ENCODE measurements at places on chromosomes 4 and X. TPM values are rescaled to one million over a fixed set of nuclear protein-coding genes. Genes with fewer than 3 reads are reported as not detected.

PALLD gene
- total RNA-seq: 63.9 TPM

- H3K4me1 ChIP-seq: no peaks in the 10 kb centered on the region
- H3K27ac ChIP-seq: no peak overlapping the region
- DNase-seq: peak; percentile 16
- no peak overlapping the region for H3K4me3 ChIP-seq
Observed at GRCh38 chr4:161249779-161250440, 913.9 kb downstream of the FSTL5 start.

DNA sequence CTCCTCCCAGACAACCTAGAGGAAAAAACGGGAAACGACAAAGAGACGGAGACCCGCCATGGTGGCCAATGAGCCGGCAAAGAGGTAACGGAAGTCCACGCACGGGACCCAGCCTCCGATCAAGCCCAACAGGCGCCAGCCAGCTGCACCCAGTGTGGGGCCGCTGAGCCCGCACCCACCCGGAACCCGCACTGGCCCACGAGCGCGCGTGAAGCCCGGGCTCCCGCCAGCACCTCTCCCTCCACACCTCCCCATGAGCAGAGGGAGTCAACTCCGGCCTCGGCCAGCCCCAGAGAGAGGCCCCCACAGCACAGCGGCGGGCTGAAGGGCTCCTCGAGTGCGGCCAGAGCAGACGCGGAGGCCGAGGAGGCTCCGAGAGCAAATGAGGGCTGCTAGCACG, 14.6 kb upstream of the FMR1 start:
- peak; percentile 65 for DNase-seq
- H3K4me3 ChIP-seq: no peak overlapping the region
- no peaks in the 10 kb centered on the region for H3K36me3 ChIP-seq
- H3K27me3 ChIP-seq: no peaks in the 10 kb centered on the region

- no peak overlapping the region for H3K4me3 ChIP-seq
- H3K4me1 ChIP-seq: no peaks in the 10 kb centered on the region
Observed at GRCh38 chrX:65910899-65911298, 129.0 kb downstream of the VSIG4 start.

DNA sequence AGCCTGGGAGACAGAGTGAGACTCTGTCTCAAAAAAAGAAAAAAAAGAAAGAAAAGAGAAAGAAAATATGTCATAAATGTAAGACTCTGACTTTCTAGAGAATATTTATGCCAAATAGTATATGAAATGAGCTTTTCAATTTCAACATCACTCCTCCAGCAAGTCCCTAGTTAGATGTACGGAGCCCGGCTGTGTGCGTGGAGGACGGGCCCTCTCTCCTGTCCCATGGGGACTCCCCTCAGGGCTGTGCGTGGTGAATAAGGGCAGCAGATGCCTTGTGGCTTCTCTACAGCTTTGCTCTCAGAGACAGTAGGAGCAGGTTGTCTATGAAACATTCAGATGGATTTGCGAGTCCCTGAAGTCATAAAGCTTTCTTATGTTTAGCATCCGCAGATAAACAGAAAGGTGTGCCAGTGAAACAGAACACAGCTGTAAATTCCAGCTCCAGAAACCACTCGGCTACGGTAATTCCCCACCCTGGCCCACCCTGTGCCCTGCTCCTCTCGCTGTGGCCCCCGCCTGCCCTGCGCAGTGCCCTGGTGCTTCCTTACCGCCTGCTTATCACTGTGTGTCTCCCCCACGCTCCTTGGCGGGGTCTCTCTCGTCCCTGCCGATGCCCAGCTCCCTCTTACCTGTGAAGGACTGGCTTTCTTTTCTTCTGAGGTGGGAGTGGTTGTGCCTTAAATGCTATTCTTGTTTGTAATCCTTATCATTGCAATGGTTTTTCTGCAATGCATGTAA, 13.9 kb upstream of the HGFAC start:
- peaks cover 23% of the 10 kb centered on the region for H3K36me3 ChIP-seq
- no peaks in the 10 kb centered on the region for H3K4me1 ChIP-seq
- H3K4me3 ChIP-seq: no peak overlapping the region
- no peak for DNase-seq
- no peak overlapping the region for H3K27ac ChIP-seq
